ENCODE measurements at places on chromosomes 3 and 15.

- DNase-seq, result no peak
Measured at GRCh38 chr3:82509951-82510603, 748.6 kb upstream of the GBE1 start.

GRCh38 chr3:64940596-64941348 is 253.0 kb upstream of the ADAMTS9 start:
- no peak for DNase-seq

- DNase-seq, result no peak
Measured at GRCh38 chr3:8759038-8759707, 10.2 kb downstream of the OXTR start.

DNA sequence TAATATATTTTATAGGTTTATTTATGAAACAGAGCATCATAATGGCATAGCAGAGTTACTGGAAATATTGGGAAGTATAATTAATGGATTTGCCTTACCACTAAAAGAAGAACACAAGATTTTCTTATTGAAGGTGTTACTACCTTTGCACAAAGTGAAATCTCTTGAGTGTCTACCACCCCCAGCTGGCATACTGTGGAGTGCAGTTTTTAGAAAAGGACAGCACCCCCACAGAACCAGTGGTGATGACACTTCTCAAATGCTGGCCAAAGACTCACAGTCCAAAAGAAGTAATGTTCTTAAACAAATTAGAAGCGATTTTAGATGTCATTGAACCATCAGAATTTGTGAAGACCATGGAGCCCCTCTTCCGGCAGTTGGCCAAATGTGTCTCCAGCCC is 58.1 kb downstream of the DNAH1 start:
- DNase-seq, result no peak

DNA sequence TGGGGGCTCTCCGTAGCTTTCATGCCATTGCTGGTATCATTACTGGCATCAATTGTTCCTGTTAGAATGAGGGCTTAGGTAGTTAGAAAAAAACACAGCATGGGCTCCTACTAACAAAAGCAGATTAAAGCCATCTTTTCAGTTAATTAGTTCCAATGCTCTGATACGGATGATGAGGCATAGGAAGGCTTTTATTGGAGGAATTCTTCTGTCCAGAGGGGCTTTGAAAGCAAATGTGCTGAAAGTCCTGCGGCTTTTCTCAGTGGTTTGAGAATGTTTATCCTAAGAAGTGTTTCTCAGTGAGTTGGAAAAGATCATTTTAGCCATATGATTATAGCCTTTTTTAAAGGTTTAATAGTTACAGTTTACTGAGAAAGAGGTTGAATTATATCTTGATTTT is 198.5 kb downstream of the THSD4 start:
- no peak for DNase-seq

DNA sequence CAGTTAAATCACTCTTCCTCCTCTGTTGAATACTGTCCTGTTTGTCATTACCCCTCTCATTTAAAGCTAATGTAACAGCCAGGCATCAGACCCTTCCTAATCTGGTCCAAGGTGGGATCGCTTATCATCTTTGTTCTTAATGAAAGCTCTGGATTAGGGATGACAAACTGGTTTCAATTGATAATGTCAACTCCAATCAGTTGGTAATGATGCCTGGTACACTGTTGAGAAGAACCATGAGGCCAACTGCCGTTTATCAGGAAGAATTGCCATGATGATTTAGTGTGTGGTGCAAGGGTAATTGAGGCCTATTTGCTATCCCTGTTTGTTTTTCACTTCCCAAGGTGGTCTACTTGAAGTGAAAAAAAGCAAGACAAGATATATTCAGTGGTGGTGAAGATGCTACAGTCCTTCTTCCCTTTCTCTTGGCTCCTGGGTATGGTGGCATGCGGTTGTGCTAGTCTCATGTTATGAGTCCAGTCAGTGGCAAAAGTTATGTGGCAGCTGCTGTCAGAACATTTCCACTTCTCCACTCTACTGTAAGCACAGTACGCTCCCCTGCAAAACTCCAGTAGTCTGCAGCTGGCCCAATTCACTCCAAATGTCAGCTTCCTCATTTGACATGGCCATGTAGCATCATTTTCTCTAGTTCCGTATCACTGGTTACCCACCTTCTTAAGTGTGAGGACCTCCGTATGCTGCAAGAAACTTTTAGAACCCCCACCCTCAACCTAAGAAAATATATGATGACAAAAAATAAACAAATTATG is 72.5 kb downstream of the MORC1 start:
- no peak for DNase-seq

DNA sequence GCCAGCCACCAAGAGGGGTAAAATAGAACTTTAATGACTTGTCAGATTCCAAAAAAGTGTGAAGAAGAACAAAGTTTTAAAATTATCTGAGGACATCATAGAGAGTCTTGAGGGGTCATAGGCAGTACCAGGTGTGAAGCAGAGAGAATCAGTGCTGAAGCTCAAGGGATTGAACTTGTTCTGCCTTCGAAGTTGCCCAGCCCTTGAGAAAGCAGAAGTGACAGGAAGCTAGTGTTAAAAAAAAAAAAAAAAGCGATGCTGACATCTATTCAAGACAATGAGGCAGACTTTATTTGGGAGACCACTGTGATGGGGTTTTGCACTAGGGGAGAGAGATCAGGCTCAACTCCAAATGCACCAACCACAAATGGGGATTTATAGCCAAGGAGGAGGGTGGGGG is 21.8 kb downstream of the FBXO22 start:
- DNase-seq, result no peak

DNA sequence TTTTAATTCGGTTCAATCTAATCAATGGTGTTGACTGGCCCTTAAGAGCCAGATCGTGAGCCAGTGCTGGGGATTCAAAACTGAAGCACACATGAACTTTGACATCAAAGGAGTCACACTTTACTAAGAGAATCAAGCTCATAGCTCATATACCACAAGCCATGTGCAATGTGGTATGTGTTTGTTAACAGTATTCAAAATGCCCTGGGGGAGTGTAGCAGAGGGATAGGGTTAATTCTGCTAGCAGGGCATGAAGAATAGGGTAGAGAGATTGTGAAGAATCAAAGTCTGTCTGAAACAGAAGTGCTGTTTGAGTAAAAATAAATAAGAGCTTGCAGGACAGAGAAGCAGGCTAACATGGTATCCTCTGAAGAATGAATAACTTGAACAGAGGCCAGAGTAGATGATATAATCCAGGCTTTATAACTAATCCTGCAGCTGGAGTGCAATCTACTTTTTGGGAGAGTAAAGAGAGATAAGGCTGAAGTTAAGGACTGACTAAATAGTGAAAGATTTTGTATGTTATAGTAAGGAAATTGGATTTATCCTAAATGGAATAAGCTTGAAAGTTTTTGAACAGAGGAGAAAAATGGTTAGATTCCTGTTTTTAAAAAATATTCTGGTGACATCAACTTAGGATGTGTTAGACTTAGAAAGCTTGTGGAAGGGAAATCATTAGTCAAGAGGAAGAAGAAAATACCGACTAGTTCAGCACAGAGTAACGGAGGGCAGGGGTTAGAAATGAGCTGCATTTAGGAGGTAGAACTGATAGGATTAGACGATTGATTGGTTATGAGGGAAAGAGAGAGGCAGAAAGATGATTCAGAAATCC is 292.0 kb downstream of the NFKBIZ start:
- DNase-seq, result no peak

DNA sequence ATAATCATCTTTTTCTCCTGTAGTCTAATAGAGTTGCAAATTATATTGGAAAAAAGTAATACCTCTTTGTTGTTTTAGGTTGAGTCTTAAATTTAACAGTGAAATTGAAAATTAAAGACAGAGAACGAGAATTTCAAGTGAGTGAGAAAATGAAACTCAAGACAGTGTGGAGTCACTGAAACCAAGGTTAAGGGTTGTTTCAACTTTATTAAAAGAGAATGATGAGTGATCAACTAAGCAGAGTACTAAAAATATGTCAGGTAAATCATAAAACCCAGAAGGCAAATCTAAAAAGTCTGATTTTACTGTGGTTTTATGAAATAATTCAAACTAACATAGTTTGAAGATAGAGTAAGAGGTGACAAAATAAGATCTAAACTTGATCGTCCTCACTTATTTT is 782.5 kb upstream of the SEMA6D start:
- DNase-seq, result no peak

DNA sequence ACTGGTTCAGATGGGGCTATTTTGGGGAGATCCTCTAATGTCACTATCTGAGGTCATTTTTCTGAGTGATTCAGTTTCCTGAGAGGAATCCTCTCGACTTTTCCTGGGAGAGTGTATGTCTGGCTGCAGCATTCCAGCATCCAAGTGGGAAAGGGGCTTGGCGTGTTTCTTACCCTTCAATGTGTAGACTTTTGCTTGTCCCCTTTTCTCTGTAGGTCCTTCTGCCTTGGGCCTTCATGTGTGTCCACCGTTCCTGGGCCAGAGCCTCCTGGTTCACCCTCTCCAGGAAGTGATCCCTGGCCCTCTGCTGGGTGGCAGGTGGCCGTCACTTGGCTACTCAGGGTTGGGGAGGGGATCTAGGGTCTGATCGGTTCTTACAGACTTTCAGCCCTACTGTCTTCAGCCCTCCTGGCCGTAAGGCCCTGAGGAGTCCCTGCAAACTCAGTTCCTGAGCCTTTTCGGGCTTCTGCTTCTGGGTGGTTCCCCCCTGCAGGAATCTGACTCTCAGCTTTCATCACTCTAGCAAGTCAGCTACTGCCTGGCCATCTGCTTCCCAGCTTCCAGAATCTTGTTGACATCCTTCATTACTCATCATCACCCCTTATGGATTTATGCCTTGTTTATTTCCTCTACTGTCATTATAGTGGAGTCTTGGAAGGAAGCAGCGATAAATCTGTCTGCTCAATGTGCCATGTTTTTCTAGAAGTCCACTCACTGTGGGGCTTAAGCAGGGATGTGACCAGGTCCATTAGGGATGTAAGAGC is 36.5 kb downstream of the GOLGA6L10 start:
- no peak for DNase-seq

- no peak for DNase-seq
Measured at GRCh38 chr15:98143116-98143515, 182.6 kb downstream of the ARRDC4 start.

DNA sequence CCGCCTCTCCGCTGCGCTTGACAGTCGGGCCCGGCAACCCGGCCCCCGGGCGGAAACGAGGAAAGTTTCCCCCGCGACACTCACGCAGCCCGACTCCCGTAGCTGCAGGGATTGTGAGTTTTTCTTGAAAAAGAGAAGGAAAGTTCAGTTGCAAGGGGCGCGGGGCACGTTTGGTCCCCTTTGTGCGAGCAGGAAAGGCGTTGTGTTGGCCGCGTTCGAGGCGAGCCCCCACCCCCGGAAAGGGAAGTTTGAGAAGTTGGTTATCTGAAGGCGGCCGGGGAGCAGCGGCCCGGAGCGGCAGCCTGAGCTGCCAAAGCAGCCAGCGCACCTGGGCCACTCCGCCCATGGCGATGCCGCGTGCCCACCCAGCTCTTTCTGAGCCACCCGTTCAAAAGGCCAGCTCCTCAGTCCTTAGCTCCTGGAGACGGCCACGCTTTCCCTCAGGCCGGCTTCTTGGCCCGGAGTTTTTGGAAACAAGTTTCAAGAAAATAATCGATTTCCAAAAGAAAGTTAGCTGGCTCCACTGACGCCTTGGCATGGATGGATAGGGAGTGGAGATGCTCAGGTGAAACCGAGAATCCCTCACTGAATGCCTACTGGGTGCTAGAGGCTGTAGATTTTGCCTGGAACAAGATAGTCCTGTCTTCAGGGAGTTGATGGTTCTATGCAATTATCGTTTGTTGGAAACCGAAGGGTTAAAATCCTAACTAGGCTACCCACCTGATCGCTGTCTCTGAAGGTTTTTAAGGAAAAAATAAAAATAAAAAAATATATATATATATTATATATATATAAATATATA is 832 bp downstream of the TGFBR2 start:
- peak; percentile 55 for DNase-seq

DNA sequence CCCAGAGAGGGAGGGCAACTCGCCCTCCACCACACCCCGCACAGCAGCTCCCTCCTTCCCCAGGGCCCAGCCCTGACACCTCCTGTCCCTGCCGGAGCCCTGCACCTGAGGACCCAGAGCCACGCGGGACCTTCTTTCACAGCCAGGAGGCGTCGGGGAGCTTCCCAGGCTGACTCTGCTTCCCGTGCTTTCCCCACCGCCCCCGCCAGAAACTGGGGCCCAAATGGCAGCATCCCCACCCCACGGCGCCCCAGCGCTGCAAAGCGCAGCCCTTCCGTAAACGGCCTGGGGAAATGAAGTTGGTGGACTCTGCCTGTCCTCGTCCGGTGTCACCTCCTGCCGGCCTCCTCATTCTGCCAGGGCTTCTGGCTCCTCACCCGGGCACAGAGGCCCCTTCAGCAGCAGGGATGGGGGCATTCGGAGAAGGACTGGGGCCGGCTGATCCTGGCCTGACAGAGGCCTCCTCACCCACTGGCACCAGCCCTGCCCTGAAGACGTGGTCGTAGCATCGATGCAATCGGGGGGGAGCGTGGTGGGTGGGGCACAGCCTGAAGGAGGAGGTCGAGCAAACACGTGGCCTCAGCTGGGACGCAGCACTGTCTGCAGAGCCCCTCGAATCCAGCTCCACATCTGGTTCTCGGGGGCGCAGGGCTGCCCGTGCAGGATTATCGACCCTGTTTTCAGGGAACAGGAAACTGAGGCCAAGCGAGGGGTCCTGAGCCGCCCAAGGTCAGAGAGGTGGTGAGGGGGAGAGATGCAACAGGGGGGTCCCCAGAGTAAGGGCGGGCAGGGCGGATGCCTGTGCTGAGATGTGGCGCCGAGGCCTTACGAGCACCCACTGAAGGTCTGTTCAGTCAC is 235.4 kb downstream of the XXYLT1 start:
- DNase-seq, result no peak

- DNase-seq, result no peak
Measured at GRCh38 chr15:82044373-82045178, 1.2 kb downstream of the MEX3B start.

DNA sequence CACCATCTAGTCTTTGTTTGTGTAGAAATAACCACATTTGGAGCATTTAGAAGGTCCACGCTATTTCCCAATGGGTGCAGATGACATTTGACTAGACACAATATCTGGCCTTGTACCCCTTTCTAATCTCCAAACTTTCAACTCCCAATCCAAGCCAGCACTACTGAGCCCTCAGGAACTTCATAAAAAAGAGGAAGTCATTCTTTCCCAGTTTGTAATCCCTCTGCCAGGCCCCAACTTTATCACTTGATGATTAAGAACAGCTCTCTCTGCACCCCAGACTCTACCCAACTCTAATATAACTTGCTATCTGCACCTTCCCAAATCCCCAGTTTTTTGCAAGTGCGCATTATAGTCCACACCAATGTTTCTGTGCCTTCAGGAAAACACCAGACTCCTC is 170.2 kb downstream of the KCNMB2 start:
- no peak for DNase-seq

- no peak for DNase-seq
Measured at GRCh38 chr3:133644768-133645167, 17.0 kb downstream of the TOPBP1 start.

- DNase-seq, result no peak
Measured at GRCh38 chr3:37863949-37864822, 2.5 kb downstream of the CTDSPL start.

All from stimulated activated CD8-positive, alpha-beta memory T cell treated with anti-CD3 and anti-CD28 coated beads, Interleukin-15, amount 100 ng/mL, for 4 hours (primary cell).